ENCODE measurements at places on chromosomes 2 and 18.

GRCh38 chr18:58419587-58420199, 209.2 kb downstream of the ALPK2 start:
- DNase-seq, result no peak

DNA sequence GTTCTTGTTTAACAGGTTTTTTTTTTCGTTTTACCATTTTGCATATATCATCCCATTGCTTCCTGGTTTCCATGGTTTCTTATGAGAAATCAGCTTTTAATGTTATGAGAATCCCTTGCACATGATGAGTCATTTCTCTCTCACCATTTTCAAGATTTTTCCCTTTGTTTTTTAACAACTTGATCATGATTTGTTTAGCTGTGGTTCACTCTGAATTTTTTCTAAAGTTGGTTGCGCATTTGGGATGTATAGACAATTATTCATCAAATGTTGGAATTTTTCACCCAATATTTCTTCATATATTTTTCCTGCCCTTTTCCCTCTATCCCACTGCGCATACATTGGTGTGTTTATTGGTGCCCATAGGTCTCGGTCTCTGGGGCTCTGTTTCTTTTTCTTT, 42.4 kb upstream of the BIN1 start:
- no peak for DNase-seq

- DNase-seq, result no peak
Measured at GRCh38 chr2:69086466-69086865, 73.5 kb downstream of the ANTXR1 start.

GRCh38 chr2:169480079-169480465, 778 bp downstream of the BBS5 start:
- DNase-seq, result no peak

DNA sequence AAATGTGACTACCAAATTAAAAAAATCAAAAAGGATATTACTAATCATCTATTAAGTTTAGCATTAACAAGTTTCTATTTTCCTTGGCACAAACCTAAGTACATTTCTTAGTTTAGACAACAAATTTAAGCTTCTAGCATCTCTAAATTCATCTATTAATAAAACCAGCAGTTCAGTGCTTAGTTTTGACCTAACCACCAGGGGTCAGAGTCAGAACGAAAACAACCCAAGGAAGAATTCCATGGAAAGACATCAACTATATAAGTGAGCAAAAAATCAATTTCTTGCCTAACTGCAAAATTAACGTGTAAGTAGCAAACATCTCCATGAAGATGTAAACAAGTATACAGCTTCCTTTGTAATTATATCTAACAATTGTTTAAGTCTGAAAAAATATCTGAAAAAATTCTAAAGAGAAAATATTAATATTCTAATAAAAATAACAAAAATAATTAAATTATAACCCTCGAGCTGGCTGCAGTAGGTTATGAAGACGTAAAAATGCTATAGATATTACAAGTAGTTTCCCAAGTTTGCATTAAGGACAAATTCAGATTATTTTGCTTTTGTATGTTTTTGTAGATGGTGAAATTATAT, 83.7 kb downstream of the CERKL start:
- DNase-seq, result no peak

- no peak for DNase-seq
Measured at GRCh38 chr18:79911344-79912270, 39.8 kb downstream of the SLC66A2 start.

GRCh38 chr18:70127359-70127758, 78.1 kb downstream of the RTTN start:
- DNase-seq, result peak; percentile 12

GRCh38 chr2:200338692-200339091, 32.2 kb downstream of the SPATS2L start:
- no peak for DNase-seq

DNA sequence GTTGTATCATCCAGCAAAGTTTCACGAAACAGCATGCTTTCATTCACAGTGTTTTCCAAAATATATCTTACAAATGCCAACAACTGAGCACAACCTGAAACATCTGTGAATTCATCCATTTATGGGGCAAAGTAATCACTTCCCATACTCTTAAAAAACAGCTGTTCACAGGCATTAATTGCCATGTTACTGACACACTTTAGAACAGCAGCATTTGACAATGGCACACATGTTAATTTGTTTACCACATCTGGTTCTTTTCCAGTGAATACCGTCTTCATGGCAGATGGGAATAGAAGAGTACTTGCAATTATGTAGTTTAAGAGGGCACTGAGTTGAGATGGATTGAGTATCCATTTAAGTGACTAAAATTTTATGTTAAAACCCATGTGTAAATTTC, 347.4 kb upstream of the LRP1B start:
- no peak for DNase-seq

DNA sequence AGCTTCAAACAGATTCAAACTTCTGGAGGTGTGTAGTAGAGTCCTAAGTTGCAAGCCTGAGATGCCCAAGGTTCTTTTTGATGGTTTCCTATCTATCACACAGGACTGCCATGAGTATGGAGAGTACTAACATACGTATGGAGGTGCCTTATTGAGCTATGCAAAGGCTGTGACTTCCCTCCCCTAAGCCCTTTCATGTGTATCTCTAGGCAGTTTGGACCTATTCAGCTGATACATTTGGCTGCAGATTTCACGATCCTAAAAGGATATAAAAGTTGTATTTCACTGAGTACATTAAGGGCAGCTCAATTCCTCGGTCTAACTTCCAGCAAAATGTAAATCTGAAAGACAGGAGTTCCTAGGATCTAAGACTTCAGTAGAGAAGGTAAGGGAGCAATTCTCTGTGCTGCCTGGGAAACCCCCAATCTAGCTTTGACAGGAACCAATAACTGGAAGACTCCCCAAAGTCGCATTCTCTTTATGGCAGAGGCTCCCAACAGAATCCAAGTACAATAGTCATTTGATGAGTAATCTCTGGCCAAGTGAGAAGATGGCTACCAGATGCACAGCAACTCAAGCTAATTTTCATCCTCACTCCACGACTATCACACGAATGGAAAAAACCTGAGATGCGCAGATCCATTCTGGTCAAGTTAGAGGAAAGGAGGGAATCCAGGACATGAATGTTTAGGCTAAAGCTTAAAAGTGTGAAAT, 83.8 kb downstream of the ATL2 start:
- no peak for DNase-seq

- no peak for DNase-seq
Measured at GRCh38 chr18:23350188-23350587, 102.9 kb upstream of the RIOK3 start.

- no peak for DNase-seq
Measured at GRCh38 chr2:64781711-64782390, 128.1 kb upstream of the SERTAD2 start.

- DNase-seq, result no peak
Measured at GRCh38 chr2:53770264-53770663, 2.7 kb downstream of the CHAC2 start.

DNA sequence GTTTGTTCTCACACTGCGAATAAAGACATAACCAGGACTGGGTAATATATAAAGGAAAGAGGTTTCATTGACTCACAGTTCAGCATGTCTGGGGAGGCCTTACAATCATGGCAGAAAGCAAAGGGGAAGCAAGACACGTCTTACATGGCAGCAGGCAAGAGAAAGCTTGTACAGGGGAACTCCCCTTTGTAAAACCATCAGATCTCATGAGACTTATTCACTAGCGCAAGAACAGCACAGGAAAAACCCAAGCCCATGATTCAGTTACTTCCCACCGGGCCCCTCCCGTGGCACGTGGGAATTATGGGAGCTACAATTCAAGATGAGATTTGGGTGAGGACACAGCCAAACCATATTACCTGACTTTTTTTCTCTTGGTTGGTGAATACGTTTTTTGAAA, 51.3 kb downstream of the TMEM247 start:
- no peak for DNase-seq

DNA sequence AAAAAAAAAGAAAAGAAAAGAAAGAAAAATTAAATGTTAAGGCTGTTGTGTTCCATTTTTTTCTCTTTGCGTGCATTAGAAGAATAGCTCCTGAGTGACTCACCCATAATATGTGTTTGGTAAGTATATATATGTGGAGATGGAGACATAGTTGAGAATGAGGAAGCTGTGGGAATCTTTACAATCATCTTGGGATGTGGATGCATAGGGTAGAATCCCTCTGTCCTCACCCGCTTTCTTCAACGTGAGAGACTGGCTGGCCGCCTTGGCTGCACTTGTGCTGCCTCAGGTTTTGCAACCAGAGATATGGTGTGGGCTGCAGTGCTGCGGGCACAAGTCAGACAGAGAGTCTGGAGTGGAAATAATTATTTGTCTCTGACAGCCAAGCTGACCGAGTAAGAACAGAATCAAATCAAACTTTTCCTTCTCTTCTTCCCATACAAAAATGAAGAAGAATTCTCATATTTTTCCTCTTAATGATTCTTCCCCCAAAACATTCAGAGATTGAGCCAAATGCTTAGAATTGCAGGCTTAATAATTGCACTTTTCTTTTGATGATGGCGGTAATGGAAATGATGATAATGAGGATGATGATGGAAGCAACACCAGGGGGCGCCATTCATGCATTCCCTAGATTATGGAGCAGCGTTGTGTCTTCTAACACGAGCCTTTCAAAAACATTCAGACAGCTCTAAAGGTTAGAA, 48.5 kb downstream of the SERPINB7 start:
- peak; percentile 4 for DNase-seq

DNA sequence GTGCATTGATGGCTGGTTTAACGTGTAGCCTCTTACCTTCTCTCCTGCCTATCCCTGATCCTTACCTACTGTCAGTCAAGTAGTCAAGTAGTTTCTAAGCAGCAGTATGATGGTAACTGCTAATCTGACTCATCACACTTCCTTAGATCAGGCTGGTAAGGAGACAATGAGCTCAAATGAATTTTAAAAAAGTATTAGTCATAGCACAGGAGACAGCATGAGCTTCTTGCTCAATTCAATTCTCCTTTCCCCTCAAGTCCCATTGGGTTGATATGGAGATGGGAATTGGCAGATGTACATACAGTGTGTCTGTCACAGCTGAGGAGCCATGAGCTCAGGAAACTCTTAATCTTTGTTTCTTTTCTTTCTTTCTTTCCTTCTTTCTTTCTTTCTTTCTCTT, 799.7 kb downstream of the LRP1B start:
- no peak for DNase-seq

GRCh38 chr18:26711756-26712155, 153.8 kb downstream of the AQP4 start:
- no peak for DNase-seq

DNA sequence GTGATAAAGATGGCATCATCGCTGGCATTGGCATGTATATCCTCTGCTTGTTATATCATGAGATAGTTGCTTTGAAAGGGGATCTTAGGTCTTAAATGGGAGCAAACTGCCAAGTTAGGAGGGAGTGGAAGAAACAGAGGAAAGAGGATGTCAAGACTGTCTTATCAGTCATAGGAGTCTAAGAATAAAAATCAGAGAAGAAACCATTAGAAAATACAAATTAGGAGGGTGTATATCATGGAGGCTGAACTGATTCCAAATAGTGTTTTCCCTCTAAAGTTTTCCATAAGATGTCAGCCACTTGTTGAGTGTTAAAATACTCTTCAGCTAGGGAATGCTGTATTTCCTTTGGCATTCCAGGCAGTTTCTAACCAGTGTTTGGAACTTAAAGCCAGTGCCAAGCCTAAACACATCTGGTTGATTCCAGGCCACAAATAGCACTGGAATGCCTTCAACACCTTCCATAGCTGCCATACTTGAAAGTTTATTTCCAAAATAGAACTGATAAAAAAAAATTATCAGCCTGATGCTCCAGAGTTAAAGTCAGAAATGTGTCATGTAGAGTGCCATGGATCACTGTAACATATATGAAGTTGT, 129.4 kb downstream of the ZEB2 start:
- DNase-seq, result no peak

GRCh38 chr18:2529154-2529553, 42.2 kb downstream of the METTL4 start:
- DNase-seq, result no peak

DNA sequence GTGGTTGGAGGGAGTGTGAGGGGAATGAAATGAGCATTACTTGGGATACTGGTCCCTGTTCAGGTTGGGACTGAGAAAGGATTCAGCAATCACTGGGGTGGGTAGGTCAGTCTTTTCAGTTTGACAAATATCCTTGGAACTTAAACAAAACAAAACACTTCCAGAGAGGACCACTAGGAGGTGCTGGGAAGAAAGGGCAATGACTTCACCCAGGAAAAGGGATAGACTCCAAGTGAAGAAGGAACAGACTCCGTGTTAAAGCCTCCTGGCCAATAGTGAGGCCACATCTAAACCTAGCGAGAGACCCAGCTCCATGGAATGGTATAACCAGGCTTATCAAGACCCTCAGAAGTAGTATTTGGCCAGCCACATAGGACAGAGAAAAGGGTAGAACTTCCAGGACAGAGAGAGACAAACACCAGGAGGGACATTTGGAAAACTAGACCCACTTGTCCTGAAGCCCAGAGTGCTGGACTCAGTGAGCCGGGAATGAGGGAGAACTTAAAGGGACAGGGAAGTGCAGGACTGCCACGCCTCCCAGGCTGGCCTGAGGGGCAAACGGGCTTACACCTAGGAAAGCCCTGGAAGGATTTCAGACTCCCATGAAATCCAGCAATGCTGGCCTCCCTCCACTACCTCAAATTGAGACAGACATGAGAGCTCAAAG, 19.6 kb upstream of the KCNG3 start:
- peak; percentile 41 for DNase-seq

DNA sequence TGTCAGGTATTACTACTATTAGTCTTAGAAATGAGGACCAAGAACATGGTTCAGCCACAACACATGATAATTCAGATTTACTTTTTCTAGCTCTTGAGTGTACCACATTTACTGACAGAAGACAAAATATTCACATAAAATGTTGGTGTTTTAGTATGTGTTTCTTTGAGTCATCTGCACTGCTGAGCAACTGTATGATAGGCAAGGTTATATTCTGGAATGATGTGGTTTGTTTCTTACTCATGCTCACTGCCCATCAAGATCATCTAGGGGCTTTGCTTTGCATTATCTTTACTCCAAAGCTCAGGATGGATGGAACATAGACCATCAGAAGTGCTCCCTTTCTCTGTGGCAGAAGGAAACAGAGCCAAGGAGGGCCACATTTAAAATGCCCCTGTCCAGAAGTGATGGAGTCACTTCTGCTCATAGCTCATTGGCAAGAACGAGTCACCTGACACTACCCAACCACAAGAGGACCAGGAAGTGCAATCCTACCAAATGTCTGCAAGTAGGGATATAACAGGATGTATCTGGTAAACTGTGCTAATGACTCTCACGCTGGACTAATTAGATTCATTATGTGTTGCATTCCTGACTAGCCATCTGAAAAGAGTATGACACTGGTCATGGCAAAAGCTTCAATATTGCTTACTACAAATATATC, 81.5 kb downstream of the DIS3L2 start:
- DNase-seq, result no peak

GRCh38 chr2:152099367-152100050, 665 bp upstream of the CACNB4 start:
- no peak for DNase-seq

Measured in BE2C (cell line).